ENCODE measurements at places on chromosomes 3 and 15.

- DNase-seq, result no peak
These were observed 100.6 kb downstream of the LPP start for GRCh38 chr3:188254520-188255070.

DNA sequence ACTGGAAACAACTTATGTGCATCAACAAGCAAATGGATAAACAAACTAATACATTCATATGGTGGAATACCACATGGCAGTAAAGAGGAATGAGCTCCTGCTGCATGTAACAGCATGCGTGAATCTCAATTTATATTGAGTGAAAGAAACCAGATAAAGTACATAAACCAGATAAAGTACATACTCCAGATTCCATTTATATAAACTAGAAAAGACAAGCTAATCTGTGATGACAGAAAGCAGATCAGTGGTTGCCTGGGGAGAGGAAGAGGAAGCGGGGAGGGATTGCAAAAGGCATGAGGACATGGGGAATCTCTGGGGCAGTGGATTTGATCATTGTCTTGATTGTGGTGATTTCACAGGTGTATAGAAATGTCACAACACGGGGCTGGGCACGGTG lies 34.2 kb downstream of the LIMD1 start:
- no peak for DNase-seq

- DNase-seq, result no peak
These were observed 15.7 kb upstream of the HHATL start for GRCh38 chr3:42718338-42718737.

DNA sequence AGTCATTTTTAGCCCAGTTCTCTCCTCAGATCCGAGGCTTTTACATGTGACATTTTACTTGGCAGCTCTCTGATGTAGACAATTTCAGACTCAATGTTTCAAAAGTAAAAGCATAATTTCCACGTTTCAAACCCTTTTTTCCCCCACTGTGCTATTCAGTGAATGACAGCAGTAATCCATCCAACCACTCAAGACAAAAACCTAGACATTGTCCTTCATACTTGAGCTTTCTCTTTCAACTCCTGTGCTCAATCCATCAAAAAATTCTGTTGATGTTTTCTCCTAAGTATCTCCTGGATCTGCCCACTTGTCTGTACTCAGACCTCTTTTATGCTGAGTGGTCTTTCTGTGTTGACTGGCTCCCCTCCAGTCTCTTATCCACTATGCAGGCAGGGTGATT lies 214.7 kb downstream of the CHL1 start:
- DNase-seq, result no peak

- no peak for DNase-seq
These were observed 170.8 kb downstream of the IGSF11 start for GRCh38 chr3:118863731-118864322.

DNA sequence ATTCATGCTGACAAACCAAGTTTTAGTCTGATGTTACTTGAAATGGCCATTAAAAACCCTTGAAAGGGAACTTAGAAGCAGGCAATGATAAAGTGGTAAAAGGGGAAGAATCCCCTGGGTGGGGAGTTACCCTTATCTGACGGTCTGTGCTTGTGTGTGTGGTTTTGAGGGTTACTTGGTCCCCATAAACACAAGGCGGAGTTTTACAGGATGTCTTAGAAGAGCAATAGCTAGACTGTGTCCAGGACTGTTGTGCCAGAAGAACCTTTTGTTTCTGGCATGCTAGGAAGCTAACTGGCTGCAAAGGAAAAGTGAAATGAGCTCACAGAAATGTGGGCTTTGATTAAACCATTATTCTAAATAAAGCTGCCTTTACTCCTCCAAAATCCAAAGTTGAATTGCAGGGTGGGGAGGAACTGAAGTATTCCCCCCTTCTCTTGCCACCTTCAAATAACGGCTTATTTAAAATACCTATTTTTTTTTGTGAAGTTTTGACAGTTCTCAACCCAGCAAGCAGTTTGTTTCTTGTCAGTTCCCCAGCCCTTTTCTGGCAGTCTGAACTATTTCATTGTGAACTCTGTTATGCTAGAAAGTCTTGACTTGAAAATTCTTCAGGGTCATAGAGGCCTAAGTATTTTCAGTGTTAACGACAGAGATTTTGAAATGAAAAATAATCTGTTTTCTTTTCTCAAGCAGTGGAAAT lies 443.5 kb downstream of the OTOL1 start:
- peak; percentile 42 for DNase-seq

- DNase-seq, result peak; percentile 63
These were observed 31.5 kb upstream of the LDHAL6B start for GRCh38 chr15:59174835-59175831.

DNA sequence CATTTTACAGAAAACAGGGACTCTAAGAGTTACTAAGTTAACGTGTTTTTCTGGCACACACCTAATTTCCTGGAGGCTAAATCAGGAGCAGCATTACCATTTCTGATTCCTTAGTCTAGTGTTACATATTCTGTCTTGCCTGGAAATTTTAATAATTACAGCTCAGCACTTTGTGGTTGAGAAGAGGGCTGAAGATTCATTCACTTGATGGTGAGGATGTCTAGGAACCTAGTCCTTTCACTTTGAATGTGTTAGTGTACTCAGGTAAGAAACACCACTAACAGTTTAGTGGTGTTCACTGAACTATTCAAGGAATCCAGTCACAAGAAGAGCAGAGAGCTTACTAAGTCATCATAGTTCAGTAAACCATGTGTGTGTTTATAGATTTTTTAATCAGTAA lies 102.8 kb downstream of the STT3B start:
- DNase-seq, result no peak

- no peak for DNase-seq
These were observed 40.4 kb upstream of the LIMD1 start for GRCh38 chr3:45554006-45554666.

DNA sequence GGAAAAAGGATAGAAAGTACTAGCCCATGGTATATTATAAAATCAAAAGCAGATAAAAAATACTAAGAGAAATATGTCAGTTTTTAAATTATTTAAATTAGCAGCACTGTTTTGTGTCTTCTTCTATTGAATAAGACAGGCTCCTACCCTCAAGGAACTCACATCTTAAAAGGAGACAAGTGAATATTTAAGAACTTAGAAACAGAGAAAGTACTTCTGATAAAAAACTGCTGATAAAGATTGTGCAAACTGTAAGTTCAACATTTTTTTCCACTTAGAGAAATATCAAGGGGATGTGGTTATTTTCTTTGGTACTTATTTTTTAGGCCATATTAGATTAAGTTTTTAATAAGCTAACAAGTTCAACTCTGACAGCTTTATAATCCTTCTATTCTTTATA lies 3.0 kb upstream of the ANKRD28 start:
- no peak for DNase-seq

DNA sequence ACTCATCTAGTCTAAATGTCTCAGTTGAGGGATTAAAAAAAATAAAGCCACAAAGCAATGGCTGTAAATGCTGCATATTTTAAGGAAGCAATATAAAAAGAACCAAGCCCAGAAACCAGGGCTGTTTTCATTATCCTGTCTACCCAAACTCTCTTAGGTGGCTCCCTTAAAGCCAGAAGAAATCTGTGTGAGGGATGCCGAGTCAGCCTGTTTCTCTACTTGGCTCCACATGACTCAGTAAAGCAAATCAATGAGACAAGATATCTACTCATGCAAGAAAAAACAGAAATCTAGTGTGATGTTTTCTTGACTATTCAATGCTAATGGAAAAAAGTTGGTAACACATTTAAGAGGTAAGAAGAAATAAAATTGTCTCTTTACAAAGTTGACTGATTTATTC lies 296.2 kb downstream of the ZBTB20 start:
- no peak for DNase-seq

DNA sequence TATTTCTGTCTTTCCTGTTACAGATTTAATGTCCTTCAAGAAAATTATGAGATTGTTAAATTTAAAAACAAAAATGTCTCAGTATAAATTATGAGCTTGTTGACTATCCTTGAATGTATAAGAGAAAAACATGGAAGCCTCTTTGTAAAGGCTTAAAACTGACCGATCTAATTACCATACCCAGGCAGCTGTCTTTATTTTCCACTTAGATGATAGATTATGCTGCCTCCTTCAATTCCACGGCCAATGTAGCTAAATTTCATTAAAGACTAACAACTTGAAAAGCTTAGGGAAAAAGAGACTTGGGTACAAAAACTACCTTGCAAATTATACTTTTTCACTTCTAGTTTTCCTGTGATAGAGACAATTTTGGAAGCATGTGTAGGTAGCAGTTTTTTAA lies 88.3 kb downstream of the ATP10A start:
- no peak for DNase-seq

DNA sequence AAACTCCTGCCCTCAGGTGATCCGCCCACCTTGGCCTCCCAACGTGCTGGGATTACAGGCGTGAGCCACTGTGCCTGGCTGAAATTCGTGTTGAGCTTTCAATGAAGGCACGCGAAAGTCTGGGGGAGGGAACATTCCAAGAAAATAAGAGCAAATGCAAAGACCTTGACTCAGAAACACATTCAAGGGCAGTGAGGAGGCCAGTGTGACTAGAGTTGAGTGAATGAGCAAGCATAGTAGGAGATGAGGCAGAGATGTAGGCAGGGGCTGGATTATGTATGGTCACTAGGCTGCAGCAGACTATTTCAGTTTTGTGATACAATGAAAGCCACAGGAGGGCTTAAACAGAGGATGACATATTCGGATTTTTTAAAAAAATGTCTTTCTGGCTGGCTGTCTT lies 67.0 kb downstream of the SCN11A start:
- no peak for DNase-seq

GRCh38 chr3:152621006-152621868 lies 213.7 kb upstream of the P2RY1 start:
- DNase-seq, result peak; percentile 46

GRCh38 chr3:155010416-155010815 lies 69.7 kb upstream of the MME start:
- DNase-seq, result no peak

DNA sequence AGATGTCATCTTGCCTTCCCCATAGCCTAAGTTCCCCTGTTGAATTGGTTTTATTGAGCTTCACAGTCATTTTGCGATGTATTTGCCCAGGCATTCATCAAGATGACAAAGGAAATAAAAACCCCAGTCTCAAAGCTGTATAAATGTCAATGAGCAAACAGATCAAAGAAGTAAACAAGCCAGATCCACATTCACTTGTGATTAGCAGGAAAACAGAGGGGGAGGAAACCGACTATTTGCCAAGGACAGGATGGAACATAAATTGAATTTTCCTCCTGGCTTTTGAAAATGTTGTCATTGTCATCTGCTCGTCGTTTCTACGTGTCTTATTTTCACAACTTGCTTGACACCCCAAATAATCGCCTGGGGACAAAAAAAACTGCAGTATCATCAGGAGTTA lies 83.5 kb downstream of the SV2B start:
- DNase-seq, result no peak

DNA sequence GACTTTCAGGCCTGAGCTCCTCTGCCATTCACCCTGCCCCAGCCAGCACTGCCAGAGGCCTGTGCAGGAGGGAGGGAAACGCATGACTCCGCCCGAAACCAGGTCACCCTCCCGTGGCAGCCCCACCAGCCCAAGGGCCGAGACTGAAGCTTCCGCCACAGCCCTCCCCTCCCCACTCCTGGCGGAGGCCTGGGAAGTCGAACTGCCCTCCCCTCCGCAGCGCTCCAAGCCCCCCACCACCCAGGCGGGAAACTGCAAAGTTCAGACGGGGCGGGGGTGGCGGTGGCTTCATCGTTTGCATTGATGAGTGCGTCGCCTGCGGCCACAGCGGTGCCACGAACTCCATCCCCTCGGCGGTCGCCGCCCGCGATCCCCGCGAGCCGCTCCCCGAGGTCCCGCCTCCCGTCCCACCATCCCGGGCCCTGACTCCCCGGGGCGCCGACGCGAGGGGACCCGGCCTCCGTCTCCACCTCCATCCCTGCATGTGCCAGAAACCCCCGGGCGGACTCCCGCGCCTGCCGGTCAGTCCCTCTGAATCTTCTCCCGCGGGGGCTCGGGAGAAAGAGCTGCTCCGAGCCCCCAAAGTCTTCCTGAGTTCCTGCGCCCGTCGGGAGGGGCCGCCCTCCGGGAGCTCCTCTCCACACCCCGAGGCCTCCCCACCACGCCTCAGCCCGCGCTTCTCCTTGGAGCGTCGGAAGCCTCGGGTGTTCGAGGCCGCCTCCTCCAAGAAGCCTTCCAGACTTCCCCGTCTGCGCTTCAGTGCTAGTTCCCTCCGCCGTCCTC lies 698 bp downstream of the MELTF start:
- no peak for DNase-seq

DNA sequence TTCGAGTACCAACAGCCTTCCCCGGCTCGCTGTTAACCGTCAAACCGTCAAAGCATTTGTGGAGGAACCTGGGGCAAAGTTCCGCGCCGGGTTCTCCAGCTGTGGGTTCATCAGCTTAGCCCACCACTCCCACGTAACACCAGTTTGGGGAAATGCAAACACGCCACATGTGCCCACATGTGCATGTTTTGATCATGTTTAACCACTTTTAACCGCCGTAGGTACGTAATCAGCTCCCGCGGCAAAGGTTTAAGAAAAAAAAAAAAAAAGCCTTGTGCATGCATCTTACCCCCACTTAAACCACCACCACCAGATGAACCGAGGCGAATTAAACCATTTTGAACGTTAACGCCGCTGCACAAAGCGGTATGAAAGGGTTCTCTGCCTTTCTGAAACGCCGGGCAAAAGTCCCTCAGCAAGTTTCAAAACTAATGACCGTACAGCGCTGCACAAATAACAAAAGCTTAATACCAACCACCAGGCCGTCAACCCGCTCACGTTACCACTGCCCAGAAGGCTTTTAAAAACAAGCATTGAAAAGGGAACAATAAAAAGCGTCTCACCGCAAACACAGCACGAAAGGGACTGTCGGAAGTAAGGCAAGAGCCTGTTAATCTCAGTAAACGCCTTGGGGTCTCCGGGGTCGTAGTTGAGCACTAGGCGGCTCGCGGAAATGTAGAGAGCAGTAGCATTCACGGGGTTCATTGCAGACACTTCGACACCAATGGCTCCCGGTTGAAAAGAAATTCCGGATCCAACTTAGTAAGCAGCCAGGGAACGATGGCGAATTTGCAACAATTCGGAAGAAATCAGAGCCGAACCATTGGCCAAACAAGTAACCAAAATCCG lies 1.5 kb downstream of the MSL2 start:
- DNase-seq, result no peak

DNA sequence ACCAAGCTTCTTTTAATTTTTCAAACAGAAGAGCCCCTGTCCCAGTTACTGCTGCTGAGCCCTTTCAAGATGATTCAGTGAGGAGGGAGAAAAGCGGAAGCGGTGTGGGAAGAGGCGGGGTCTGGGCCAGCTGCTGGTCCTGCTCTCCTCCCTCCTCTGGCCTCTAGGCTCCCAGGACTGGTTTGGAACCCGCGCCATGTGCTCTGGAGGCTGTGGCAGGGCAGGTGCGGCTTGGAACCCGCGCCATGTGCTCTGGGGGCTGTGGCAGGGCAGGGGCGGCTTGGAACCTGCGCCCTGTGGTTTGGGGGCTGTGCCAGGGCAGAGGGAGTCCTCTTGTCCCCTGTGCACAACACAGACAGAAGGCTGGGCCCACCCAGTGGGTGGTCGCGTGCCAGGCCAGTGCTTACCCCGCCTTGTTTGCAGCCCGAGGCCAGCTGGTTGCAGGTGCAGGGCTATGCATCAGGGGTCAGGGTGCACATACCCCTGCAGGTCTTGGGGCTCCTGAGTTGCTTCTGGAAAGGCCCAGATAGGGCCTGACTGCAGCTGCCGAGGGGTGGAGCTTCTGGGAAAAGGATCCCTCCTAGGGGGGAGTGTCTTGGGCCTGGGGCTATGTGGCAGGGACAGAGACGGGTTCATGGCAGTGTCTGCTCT lies 12.2 kb downstream of the ALG1L2 start:
- no peak for DNase-seq

GRCh38 chr3:18770800-18771199 lies 345.7 kb upstream of the SATB1 start:
- no peak for DNase-seq

- no peak for DNase-seq
These were observed 182.6 kb downstream of the PDZRN3 start for GRCh38 chr3:73442152-73442551.
